ENCODE measurements at places on chromosomes 7 and 10.

DNA sequence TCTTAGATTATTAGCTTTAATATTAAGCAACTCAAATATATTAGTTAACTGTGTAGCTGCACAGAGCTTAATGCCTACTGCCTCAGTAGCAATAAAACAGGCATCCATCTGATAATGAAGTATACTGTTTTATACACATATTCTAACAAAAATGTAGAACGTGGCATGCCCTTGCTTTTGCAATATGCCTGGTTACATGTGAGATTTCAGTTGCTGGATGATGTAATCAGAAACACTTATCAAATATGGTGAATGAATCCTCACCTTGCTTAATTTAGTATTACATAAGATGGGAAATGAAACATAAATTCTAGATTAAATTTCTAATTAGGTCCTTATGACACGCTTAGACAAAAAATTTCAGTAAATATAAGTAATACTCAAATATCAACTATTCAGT, 8.0 kb downstream of the DNAJC1 start:
- DNase-seq: no peak

DNA sequence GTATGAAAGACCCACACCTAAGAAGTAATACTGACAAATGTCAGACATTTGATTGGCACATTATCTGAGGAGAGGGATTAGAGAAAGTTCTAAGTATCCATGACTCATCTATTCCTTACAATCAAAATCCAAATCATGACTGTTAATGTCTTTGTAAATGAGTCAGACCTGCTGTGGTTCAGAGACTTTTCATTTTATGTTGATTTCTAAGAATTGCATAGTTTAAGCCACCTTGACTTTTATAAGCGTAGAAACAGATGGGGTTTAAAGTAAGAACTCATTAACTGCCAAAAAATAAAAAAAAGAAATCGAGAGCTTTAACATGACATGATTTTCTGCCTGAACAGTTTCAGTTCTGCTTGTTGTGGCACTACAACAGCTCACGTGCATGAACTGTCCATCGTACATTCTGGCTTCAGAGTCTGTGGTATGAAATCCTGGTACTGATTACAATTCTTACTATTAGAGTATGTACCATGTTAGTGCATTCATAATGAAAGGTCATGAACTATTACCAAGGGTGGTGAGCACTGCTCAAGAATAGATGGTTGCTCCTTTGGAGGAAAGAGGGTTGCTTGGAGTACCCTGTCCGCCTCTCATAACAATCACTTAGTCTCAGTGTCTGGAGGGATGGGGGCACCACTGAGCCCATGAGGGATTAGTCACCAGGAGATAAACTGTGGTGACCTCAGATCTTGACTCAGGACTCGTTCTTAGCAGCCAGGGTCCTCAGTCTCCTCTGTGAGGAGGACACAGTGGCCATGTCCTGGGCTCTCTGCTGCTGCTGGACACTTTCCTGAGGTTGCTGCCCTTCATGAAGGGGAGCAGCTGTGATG, 42.2 kb downstream of the ACSM6 start:
- DNase-seq: no peak

GRCh38 chr10:31961277-31962074, 32.8 kb upstream of the ARHGAP12 start:
- no peak for DNase-seq

- no peak for DNase-seq
Observed at GRCh38 chr10:35700487-35700882, 58.4 kb upstream of the FZD8 start.

- no peak for DNase-seq
Observed at GRCh38 chr7:97466999-97467740, 264.7 kb upstream of the TAC1 start.

GRCh38 chr10:129123428-129123827, 343.6 kb upstream of the MGMT start:
- no peak for DNase-seq

DNA sequence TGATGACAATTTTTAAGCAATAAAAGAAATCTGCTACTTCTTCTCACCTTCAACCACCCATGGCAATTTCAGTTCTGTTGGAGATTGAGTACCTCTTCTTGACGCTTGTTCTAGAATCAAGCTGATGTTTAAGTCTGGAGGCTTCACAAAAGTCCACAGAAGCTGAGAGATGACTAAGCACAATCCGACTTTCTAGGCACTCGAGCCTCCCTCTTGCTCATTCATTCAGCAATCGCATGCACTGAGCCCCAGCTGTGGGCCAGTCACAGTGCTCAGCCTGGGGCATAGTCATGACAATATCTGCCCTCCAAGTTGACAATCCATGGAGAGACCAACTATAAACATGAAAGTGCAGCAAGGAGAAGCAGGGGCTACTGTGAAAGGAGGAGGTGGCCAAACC, 103.2 kb downstream of the IPMK start:
- DNase-seq: no peak

- peak; percentile 36 for DNase-seq
Observed at GRCh38 chr7:101814081-101814990, 3.1 kb upstream of the CUX1 start.

All from effector memory CD4-positive, alpha-beta T cell (primary cell).